ENCODE measurements at places on chromosomes 4 and X.
A peak's percentile ranks its signal among the peaks of the same experiment; 100 is the strongest.

GRCh38 chr4:26570596-26570995 is 13.3 kb upstream of the TBC1D19 start:
- DNase-seq = no peak

DNA sequence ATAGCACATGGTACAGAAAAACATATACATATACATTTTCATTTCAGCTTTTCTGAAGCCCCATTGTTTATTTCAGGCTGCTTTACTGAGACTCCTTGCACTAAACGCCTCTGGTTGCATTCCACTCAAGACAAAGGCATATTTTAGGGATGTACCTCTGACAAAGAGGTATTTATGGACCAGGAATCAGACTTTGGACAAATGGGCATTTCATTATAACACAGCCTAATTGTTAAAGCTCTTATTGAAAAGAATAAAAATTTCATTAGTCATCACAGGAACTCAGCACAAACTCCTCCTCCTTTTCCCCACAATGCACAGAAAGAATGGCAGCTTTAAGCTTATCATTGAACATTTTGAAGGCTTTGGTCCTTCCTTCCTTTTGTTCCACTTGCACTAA is 62.9 kb upstream of the UGT8 start:
- no peak for DNase-seq

DNA sequence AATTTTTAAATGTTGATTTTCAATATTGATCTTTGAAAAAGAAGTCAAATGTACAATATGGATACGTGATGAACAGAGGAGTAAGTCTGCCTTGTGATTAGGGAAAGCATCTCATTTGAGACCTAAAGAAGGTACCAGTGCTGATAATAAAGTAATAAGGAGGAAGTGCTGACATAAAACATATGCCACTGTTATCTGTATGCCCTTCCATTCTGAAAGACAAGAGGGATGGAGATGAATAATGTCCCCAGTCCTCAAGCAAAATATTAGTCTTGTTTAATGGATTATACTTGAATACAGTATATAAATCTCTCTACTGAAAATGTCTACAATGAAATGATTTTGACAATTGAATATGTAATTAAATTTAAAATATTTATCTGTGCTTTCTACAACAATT is 58.2 kb downstream of the CCSER1 start:
- DNase-seq = no peak

DNA sequence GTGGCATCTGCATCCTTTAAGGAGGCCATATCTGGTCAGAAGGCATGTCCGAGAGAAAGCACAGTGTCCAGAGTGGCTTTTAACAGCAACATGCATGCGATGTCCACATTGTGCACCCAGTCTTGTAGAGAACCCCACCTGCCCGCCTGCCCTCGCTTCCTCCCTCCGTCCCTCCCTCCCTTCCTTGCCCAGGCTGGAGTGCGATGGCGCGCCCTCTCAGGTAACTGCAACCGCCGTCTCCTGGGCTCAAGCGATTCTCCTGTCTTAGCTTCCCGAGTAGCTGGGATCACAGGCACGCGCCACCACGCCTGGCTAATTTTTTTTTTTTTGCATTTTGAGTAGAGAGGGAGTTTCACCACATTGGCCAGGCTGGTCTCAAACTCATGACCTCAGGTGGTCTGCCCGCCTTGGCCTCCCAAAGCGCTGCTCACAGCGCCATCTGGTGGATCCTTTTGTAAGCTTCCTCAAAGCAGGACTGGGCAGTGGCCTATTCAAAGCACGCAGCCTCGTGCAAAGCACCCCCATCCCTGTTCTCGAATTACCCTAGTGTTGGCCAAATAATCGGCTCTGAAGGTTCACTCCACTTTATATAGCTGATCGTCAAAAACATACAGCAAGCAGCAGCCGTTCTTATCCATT is 15.0 kb downstream of the BRCC3 start:
- no peak for DNase-seq

DNA sequence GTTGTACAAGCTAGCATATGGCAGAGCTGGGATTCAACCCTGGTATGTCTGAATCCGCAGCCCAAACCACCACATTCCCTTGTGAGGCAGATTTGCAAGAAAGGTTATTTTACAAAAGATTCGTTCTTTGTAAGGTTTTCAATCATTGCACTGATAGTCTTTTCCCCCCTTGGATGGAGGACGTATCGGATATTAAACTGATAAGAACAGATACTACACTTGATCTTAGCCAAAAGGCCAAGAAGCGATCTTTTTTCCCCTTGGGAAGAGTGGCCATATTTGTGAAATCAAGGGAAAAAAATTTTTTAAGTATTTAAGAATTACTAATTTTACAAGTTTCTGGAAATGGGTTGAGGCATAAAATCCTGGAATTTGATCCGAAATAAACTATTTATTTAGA is 34.4 kb upstream of the MSMO1 start:
- no peak for DNase-seq

DNA sequence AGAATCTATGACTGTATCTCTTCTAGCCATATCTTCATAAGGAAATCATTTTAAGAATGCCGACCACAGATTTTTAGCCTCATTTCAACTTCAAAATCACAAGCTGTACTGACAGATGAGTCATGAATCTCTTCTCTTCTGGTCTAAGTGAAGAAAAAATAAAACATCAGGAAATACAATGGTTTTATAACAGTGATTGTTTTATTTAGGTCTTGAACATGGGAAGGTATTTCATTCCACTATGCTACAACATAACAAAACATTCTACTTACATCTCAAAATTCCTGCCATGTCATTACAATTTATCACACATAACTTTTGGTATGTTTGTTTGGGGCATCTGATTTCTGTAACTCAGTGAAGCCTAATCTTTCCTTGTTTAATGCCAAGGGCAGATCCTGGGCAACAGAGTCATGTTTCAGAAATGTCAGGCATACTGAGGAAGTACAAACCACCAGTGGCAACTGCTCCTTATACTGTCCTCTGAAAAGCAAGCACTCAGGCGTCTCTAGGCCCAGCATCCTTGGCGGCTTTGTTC is 325.0 kb downstream of the PDHA2 start:
- DNase-seq = no peak

GRCh38 chr4:164977243-164978164 is at the start of gene TRIM61:
TSS of gene TRIM61 (minus strand) at chr4:164977657. CDS start at chr4:164970002, 7,655 bp downstream.
- DNase-seq = peak; percentile 12

DNA sequence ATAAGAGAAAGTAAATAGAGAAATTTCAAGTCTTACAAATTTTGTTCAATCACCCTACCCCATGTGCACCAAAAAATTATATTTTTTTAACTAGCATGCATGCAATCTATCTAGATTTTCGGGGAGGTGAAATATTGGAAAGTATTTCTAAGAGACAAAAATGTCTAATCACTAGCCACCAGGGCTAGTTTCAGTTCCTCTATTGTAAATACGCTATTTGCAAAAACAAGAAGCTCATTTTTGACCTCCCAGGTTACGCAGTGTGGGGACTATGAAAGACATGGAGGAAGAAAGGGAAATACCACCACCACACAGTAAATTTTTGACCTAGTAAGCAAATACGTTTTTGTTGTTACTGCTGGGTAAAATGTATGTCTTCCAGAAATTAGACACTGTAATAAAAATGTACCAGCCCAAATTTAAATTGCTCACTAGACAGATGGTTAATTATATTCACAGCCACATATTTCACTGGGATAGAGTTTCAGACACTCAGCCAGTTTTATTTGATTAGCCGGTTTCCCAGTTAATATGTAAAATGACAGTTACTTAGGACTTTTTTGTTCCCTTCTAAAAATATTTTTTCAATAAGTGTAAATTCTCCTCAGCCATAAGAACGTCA is 2.2 kb downstream of the NEXMIF start:
- DNase-seq = no peak

DNA sequence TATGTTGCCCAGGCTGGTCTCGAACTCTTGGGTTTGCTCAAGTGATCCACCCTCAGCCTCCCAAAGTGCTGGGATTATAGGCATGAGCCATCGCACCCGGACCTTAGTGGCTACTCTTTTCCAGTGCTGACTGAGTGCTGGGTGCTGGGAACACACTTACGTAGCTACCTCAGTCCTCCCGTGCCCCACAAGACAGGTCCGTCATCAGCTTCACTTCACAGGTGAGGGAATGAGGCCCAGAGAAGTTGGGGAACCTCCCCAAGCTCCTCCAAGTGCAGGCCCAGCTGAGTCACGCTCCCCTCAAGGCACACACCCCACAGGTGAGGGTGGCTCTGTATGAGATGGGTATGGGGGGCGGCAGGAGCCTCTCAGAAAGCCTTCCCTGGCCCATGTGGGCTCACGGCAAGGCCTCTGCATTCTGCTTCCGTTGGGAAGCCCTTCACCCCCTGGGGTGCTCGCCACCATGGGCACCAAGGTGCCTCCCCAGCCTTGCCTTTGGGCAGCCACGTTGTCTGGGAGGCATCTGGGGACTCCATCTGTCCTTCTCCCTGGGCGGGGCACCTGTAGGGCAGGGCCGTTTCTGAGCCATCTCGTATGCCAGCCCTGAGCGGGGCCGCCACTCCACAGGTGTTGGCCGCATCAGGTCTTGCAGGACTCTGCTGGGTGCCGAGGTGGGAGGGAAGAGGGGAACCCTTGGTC is 28.4 kb downstream of the NSG1 start:
- DNase-seq = no peak

DNA sequence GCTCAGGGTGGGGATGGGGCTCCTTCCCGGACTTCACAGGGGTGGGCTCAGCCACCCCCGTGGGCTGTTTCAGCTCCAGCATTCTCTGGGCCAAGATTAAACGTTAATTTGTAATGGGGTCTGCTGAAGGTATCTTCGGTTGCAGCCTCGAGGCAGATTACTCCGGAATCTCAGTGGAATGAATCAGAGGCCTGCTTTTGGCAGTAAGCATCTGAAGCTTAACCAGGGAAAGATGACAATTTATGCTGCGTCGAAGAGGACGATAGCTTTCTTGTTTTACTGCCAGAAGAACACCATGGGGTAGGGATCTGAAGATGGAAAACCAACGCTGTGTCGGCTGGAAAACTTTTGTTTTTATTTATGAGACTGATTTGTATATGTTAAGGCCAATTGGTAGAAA is 129.2 kb upstream of the MSX1 start:
- DNase-seq = no peak

DNA sequence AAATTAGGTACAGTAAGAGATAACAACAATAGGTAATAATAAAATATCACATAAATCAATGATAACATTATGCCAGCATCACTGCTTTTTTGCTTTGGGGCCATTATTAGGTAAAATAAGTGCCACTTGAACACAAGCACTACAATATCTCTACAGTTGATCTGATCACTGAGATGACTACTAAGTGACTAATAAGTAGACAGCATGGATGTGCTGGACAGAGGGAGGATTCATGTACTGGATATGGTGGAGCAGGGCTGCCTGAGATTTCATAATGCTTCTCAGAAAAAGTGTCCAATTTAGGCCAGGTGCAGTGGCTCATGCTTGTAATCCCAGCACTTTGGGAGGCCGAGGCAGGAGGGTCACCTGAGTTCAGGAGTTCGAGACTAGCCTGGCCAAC is 137.8 kb upstream of the IL1RAPL2 start:
- no peak for DNase-seq

- DNase-seq = no peak
Measured at GRCh38 chrX:122565952-122566351, 618.1 kb upstream of the GRIA3 start.
